Activated naive CD8-positive, alpha-beta T cell treated with anti-CD3 and anti-CD28 coated beads, Interleukin-2, amount 50 U/mL, for 16 hours (primary cell): ENCODE measurements at places on chromosomes 2 and 18.

- DNase-seq: no peak
Measured at GRCh38 chr2:103402944-103403343, 641.1 kb downstream of the TMEM182 start.

- no peak for DNase-seq
Measured at GRCh38 chr2:25832897-25833296, 45.4 kb downstream of the ASXL2 start.

DNA sequence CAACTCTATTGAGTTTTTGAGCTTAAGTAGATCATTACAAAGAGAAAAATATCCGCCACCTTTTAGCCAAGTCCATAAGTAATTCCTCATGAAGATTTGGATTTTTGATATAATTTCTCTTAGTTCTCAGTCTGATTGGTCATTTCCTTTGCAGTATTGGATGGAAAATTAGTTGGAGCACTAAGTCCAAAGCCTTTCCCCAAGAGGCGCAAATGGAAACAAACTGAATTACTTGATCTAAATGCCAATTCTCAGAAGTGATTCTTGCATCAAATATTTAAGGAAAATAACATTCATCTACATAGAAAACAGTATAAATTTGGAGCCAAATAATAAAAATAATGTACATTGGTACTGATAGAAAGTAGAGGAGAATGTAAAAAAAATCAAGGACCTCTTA is 115.6 kb downstream of the CACNB4 start:
- DNase-seq: no peak

DNA sequence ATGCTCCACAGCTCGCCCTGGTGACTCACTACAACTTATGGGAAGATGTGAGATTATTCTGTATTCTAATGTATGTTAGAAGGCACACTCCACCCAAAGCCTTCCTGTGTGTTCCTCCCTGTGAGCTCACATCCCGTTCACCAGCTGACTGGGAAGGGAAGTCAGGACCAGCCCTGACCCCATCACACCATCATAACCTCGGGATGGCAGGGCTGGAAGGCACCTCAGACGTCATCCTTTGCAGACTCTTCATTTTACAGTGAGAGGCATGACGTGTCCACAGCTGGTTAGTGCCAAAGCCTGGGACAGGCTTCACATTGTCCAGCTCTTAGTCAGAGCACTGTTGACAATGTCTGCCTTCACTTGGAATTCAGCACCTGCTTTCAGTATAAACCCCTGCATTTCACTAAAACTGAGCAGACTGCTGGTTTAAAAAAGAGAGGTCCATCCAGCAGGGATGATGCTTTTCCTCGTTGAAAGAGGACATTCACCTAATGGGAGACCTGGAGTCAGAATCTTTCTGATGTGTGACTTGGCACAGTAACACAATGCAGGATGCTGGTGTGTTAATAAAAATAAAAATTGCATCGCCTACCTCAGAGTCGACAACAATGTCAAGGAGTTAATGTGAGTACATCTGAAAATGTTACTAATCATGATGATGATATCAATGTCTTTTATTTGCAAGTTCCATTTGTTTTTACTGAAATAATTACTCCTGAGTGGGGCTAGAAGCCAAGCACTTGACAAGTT is 418.0 kb upstream of the TNP1 start:
- DNase-seq: no peak

DNA sequence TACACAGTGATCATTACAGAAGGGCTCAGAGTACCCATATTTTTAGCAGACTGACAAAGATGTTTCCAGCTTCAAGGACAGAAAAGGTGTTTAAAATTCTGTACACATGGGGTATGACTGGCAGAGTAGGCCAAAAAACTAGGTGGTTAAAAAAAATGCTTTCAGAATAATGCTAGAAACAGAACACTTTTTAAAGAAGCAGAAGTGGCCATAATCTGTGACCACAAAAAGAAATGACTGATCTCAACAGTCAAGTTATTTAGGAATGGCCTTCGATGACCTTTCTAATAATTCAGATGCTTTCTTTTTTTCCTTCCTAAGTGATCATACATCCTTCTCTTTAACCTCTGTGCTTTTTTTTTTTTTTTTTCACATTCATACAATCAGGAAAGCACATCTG is 4.1 kb upstream of the AQP4 start:
- DNase-seq: no peak

GRCh38 chr18:51867767-51868166 is 472.2 kb upstream of the DCC start:
- DNase-seq: no peak

DNA sequence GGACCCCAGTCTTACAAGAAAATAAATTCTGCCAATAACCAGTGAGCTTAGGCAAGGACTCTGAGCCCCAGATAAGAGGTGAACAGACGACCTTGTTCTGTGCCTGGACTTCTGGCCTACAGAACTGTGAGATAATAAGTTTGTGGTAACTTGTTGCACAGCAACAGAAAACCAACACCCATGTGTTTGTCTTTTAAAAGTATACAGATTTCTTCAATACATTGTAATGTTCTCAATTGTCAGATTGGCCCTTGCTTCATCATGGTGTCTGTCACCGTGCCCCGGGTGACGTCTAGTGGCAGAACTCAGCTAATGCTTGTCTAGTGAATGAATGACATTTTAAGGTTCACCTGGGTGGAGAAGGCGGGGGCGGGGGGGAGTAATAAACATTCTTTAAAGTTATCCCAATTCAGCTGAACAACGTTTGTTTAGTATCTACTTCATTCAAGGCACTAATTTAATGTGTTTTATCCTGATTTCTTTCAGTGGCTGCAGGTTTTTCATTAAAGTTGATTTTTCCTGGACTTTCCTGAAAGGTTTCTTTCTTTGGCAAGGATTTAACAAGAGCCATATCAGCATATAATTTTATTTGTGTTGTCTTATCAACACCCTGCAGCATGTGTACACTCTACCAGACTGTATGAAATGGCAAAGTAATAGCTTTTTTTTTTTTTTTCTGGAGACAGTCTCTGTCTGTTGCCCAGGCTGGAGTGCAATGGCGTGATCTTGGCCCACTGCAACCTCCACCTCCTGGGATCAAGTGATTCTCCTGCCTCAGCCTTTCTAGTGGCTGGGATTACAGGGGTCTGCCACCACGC is 123.8 kb upstream of the DLX2 start:
- DNase-seq: no peak

DNA sequence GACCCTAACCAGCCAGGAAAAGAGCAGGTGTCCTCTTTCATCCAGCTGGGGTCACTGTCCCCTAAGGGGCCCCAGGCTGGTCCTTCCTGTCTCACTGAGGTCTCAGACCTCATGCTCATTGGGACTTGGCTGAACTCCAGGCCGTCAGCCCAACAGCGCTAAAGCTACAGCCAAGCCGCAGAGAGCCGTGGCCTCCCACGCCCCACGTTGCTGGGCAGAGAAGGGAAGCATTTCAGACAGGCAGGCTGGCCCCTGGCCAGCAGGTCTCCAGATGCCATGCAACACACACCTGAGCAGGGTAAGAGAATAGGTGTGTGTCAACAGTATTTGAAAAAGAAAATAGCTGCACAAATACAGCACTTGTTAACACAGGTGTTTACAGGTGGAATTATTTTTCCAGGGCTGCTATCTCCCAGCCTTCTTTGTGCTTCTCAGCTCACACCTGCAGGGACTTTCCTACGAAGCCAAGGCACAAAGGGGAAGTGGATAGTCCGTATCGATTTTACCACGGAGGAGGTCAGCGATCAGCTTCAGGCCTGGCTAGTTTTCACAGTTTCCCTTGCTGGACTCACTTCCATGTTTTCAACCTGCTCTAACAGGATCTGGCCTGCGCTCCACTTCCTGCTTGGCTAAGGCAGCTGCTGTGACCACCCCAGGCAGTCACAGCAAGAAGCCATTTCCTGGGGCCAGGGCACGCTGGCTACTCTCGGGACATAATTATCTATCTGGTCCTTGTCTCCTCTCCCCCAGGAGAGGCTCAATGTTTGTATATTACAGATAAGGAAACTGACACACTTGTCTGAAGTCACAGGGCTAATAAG is 156.1 kb upstream of the ID2 start:
- DNase-seq: no peak

- DNase-seq: no peak
Measured at GRCh38 chr2:47295981-47296635, 106.8 kb upstream of the MSH2 start.

DNA sequence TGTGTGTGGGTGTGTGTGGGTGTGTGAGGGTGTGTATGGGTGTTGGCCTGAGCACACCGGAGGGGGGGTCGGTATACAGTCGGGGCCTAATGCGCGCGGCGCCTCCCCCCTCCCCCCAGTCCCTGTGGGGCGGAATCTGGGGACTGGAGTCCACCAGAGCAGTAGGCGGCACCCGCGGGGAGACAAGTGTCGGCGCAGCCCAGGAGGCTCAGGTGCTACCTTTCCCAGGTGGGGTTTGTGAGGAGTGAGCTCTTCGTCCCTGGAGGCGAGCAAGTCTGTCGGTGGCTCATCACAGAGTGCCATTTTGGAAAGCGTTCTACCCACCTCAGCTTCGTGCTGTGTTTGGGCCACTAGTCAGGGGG is 2896.1 kb upstream of the TEKT4 start:
- DNase-seq: no peak

GRCh38 chr18:29140590-29140989 is 963.7 kb upstream of the CDH2 start:
- DNase-seq: no peak

DNA sequence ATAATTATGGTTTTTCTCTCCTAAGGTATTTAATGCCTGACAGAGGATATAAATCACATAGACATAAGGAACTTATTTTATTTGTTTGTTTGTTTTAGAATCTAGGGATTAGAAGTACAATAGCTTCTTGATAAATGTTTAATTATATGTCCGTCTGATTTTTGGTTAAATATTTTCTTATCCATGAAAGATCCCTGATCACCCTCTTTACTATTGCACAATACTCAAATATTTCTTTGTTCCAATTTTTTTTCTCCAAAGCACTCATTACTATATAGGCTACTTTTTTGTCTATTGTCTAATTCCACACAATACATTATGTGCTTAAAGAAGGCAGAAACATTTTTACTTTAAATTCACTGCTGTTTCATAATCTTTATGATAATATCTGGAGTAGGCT is 875.8 kb downstream of the TDRD15 start:
- no peak for DNase-seq

GRCh38 chr2:44572196-44572900 is 210.6 kb downstream of the CAMKMT start:
- no peak for DNase-seq

GRCh38 chr2:240135706-240136012 is 446 bp downstream of the COPS9 start:
- no peak for DNase-seq

- DNase-seq: no peak
Measured at GRCh38 chr18:9927392-9928063, 13.7 kb downstream of the VAPA start.

GRCh38 chr2:207792244-207792785 is 22.6 kb upstream of the FZD5 start:
- no peak for DNase-seq

DNA sequence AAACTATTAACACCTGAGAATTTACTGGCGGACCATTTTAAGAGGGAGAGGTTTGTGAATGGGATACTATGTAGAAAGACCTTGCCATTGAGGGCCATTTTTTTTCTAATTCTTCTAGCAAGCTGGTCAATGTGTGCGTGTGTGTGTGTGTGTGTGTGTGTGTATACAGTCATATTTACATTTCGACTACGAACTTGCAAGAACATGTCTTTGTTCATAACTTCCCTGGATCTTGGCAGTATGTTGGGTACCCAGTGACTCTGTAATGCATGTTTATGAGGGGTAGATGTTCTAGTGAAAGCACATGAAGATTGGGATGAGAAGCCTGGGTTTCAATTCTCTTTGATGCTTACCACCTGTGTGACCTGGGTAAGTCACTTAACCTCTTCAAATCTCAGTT is 133.6 kb downstream of the UBE2E3 start:
- DNase-seq: no peak

DNA sequence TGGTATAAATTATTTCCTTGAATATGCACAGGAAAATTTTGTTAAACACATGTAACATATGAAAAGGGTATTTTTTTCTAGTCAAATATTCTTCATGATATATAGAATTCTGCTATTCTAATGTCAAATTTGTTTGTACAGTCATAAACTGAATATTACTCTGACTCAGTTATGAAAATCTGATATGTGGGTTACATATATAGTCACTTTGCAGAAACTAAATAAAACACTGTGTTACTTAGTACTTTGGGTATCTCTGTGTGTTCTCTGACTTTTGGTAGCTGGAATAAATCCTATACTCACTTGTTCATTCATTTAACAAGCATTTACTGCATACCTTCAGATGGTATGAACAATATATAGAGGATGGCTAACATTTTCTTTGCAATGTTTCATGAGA is 159.4 kb downstream of the TTC27 start:
- DNase-seq: no peak

GRCh38 chr2:53777134-53777533 is 9.5 kb downstream of the CHAC2 start:
- DNase-seq: no peak

DNA sequence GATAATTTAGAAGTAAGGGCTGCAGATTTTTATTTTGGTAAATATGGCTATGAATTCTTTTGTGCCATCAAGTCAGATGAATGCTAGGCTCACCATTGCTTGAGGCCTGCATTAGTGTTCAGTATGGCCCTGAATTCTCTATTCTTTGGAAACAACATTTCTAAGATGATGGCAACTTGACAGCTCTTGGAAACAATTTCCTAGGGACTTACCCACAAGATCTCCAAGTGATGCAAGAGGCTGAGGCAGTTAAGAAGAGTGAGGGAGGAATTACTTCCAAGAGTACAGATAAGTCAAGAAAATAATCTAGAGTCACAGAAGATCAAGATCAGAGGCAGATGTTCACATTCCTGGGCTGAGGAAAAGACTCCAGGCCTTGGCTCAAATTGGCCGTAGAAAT is 129.1 kb downstream of the NRP2 start:
- DNase-seq: no peak

DNA sequence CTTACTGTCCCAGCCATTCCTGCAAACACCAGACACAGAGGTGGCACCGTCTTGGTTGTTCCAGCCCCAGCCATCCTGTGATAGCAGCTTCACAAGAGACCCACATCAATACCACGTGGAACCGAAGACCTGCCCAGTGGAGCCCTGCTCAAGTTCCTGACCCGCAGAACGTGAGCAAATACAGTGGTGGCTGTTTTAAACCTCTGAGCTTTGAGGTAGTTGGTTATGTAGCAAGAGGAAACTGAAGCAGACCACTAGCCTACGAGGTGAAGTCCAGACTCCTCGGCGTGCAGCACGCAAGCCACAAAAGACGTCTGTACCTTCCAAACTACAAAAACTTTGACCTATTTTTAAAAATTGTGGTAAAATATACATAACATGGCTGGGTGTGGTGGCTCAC is 96.1 kb upstream of the ODC1 start:
- no peak for DNase-seq

GRCh38 chr2:127090281-127091120 is 16.5 kb downstream of the BIN1 start:
- DNase-seq: no peak

GRCh38 chr2:61134141-61134540 is 27.8 kb upstream of the C2orf74 start:
- DNase-seq: no peak

DNA sequence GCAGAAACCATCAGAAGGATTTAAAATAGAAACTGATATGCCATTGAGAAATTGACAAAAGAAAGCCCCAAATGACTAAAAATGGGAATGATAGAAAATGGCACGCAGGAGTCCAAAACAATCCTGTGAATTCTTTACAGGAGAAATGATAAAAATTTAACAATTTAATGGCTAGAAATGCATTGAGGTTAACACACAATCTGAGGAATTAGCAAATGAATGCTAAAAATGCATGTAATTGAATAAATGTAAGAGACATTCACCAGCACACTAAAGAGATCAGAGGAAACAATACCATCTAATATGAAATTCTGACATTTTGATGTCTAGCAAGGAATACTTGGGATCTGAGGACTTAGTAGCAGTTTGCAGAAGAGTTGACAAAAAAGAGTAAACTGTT is 37.0 kb downstream of the MARCHF4 start:
- DNase-seq: no peak
